ENCODE measurements at places on chromosomes 7 and 10. TPM values are rescaled to one million over a fixed set of nuclear protein-coding genes. Genes with fewer than 3 reads are reported as not detected.

- DNase-seq = no peak
- peak overlapping the region; percentile 46 for H3K4me3 ChIP-seq
- H3K27me3 ChIP-seq = no peaks in the 10 kb centered on the region
- peaks cover 70% of the 10 kb centered on the region for H3K4me1 ChIP-seq
These were observed 161.2 kb downstream of the TAX1BP1 start for GRCh38 chr7:27901028-27901760.

DNA sequence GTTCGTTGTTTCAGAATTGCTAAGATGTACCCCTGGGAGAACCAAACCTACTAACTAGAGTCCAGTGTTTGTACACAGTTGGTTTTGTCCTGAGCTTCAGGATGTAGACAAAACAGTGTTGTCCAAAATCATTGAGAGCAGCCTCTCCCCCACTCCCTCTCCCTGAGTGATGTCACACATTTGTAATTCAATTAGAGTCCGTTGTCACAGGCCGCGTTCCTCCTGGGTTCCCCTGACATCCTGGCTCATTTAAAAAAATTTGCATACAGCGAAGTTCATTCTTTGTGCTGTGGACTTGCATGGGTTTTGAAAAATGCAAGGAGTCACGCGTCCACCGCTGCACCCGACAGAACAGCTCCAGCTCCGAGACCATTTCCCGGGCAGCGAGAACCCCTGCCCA is 10.3 kb downstream of the GRIFIN start:
- H3K4me3 ChIP-seq = no peak overlapping the region
- H3K4me1 ChIP-seq = peaks cover 5% of the 10 kb centered on the region

DNA sequence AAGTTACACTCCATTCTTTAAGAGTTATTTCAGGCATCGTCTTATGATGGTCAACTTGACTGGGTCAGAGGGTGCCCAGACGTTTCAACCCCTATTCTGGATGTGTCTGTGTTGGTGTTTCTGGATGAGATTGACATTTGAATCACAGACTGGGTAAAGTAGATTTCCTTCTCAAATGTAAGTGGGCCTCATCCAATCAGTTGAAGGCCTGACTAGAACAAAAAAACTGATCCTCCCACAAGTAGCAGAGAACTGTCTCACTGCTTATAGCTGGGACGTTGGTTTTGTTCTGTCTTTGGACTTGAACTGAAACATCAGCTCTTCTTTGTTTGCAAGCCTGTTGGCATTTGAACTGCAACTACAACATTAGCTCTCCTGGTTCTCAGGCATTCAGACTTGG is 76.3 kb upstream of the LYZL1 start:
- H3K27me3 ChIP-seq = no peaks in the 10 kb centered on the region
- H3K27ac ChIP-seq = no peak overlapping the region
- no peaks in the 10 kb centered on the region for H3K4me1 ChIP-seq

DNA sequence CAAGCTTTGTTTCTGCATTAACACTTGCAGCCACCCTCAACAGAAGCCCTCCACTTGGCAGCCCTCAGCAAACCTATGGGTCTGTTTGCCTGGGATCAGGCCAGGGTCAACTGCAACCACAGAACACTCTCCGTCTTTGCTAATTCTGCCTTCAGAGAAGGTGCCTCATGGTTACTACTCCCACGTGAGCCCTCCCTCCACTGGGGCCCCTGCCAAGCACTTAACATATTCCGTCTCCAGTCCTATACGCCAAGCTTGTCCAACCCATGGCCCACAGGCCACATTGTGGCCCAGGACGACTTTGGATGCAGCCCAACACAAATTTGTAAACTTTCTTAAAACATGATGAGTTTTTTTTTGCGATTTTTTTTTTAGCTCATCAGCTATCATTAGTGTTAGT is 54.7 kb downstream of the HSPA12A start:
- H3K27ac ChIP-seq = no peak overlapping the region
- H3K4me3 ChIP-seq = no peak overlapping the region
- no peak for DNase-seq
- H3K36me3 ChIP-seq = no peaks in the 10 kb centered on the region

The PALS2 gene
- 29.8 TPM for total RNA-seq

GRCh38 chr7:148151778-148152177 is 438.8 kb upstream of the C7orf33 start:
- H3K27ac ChIP-seq = no peak overlapping the region
- DNase-seq = no peak
- H3K27me3 ChIP-seq = peaks cover 4% of the 10 kb centered on the region
- no peak overlapping the region for H3K4me3 ChIP-seq
- H3K36me3 ChIP-seq = no peaks in the 10 kb centered on the region

The GRID2IP gene
- 0.93 TPM for total RNA-seq

The STAMBPL1 gene
- total RNA-seq = 38.7 TPM

GRCh38 chr7:150524018-150524417 is 9.3 kb downstream of the GIMAP7 start:
- no peaks in the 10 kb centered on the region for H3K4me1 ChIP-seq
- H3K27ac ChIP-seq = no peak overlapping the region
- no peak overlapping the region for H3K4me3 ChIP-seq
- no peak for DNase-seq

GRCh38 chr10:86876748-86877147 is 80.7 kb downstream of the MMRN2 start:
- H3K4me3 ChIP-seq = no peak overlapping the region
- no peak for DNase-seq
- peaks cover 11% of the 10 kb centered on the region for H3K4me1 ChIP-seq
- H3K27me3 ChIP-seq = no peaks in the 10 kb centered on the region
- H3K27ac ChIP-seq = no peak overlapping the region
